ENCODE measurements at places on chromosomes 2 and 18.

- DNase-seq, result no peak
Observed at GRCh38 chr18:37985126-37985525, 419.5 kb upstream of the CELF4 start.

- no peak for DNase-seq
Observed at GRCh38 chr2:20479835-20480234, 33.0 kb downstream of the RHOB start.

DNA sequence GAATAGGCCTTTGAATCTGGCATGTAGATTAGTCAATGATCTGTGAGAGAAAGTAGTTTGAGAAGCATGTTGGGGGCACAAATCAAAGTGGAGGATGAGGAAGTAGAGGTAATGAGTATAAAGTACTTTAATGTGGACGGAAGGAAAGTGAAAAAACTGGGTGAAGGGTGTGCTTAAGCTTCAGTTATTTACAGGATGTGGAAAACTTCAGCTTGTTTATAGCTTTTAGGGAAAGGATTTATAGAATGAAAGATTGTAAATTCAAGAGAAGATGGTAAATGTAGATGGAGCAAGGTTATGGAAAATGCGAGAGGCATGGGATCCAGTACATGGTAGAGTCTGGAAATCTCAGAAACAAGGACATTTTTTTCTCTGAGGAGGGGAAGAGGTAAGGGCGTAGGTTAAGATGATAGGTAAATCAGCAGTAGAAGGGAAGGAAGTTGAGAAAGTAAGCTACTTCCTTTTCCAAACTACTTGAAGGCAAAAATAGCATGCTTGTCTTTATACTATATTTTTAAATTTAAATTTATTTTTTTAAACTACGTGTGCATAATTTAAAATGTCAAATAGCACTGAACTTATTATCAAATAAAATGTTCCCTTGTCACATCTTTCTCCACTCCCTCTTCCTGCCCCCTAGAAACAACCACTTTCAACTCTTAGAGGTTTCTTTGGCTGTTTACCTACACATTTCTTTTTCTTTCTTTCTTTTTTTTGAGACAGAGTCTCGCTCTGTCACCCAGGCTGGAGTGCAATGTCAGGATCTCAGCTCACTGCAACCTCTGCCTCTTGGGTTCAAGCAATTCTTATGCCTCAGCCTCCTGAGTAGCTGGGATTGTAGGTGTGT, 8.5 kb downstream of the FAM117B start:
- DNase-seq, result no peak

- DNase-seq, result no peak
Observed at GRCh38 chr2:154507186-154507585, 191.3 kb upstream of the KCNJ3 start.

DNA sequence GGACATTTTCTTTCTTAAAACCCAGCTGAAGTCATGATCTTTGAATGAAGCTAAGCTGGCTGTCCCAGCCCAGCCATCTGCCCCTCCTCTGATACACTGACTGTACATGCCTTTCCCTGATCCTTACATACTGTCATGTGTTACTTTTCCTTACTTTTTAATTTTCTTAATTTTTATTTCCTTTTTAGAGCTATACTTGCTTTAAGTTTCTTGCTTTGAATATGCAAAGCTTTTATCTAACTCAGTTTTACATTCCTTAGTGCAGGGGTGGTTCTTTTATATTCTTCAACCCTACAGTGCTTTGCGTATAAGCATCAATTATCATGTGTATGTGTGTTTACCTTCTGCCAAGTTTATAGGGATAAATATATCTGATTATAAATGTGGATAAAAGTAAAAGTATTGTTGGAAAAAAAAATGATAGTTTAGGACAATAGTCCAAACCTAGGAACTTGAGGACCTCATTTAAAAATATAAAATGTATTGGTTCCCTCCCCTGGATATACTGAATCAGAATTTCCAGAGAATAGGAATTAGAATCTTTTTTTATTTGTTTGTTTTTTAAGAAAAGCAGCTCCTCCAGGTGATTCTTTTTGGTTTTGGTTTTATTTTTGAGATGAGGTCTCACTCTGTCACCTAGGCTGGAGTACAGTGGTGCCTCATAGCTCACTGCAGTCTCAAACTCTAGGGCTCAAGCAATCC, 17.8 kb downstream of the DDX1 start:
- no peak for DNase-seq

DNA sequence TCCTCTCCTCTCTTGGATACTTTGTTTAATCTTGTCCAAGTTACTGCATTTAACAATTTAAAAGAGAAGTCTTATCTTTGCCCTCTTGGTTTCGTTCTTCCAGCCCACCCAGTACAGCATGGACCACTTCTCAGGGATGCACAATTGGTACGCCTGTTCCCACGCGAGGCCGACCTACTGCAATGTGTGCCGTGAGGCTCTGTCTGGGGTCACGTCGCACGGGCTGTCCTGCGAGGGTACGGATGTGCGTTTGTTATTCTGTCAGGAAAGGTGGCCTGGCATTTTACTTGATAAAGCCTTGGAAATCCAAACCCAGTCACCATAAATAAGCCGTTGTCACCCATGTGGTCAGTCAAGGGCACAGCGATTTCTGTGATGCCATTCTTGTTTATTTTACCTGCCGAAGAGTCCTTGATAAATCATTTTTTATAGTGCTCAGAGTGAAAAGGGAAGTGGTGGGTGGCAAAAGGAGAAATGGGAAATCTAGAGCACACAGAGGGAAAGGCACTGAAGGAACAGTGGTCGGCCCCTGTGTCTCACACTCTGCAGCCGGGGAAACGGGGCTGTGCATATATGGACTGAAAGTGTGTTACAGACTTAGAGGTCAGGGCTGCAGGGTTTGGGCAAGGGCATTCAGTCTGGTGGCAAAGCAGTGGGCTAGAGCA, 80.5 kb downstream of the DGKD start:
- no peak for DNase-seq

- DNase-seq, result no peak
Observed at GRCh38 chr2:60675301-60675700, 80.8 kb upstream of the PAPOLG start.

DNA sequence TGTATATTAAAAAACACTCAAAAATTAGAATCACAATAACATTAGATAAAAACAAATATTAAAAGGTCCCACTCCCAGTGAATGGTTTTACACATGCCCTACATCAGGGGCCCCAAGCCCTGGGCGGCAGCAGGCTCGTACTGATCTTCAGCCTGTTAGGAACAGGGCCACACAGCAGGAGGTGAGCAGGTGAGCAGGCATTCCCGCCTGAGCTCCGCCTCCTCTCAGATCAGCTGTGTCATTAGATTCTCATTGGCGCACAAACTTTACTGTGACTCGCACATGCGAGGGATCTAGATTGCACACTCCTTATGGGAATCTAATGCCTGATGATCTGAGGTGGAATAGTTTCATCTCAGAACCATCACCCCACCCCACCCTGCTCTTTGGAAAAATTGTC, 74.2 kb downstream of the MBD2 start:
- no peak for DNase-seq

DNA sequence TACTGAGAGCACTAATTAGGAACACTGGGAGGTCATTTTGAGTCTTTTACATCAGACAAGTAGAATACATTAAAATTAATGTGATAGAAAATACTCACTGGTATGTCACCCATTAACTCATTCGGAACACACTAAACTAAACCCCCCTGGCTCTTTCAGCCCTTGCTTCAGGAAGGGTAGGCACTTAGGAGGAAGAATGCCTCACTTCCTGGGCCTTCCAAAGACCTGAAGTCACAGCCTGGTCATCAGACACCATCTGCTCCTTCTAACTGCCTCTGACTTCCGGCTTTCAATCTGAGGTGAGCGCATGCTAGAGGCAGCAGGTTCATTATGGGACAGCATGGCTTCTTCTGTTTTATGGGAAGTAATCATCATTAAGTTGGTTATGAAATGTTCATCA, 451.4 kb downstream of the PID1 start:
- DNase-seq, result no peak

DNA sequence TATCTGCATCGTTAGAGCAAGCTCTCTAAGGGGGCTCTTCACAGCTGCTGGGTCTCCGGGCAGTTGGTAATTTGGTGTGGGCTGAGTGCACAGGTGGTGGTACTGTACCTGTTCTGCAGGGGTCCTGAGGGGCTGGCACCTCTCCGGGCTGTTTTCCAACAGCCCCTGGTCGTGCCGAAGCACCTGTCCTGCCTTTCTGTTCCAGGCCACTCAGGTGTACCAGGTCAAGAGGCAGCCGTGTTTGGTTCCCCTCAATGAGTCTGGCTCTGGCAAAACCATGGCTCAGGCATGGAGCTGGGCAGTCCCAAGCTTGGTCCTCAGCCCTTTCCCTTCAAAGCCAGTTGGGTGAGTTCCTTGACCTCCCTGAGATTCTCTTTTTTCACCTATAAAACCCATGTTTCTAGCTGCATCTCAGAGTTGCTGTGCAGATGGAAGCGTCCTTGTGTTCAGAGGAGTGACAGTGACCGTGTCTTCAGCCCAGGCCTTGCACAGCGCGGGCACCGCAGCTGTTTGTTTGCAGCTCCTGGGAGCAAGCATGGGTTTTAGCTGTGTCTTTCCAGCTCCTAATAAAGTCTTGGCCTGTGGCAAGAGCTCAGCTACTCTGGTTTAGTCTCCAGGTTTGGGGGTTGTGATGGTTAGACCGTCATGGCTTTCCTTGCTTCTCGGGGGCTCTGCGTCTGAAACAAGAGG, 110.9 kb downstream of the GLI2 start:
- no peak for DNase-seq

GRCh38 chr2:228102949-228103348, 78.5 kb downstream of the SPHKAP start:
- DNase-seq, result no peak

DNA sequence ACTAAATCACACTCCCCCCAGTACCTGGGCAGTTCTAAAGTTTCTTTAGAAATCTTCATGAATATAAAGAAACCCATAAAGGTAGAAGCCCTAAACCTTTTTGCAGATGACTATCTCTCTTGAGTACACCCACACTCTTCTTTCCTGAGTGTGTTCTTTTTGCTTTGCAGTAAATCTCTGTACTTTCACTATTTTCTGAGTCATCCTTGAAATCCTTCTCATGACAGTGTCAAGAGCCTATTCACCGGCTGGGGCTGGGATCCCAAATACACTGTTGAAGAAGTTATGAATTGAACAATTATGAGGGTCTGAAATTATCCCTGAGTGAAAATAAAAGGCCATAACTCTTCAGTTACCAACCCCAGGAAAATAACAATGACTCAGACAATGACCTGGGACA, 133.9 kb upstream of the CCDC195 start:
- no peak for DNase-seq

Data from stimulated activated CD4-positive, alpha-beta T cell treated with anti-CD3 and anti-CD28 coated beads, Interleukin-2, amount 100 ng/mL, for 4 hours (primary cell).